GM23248 (cell line): ENCODE measurements at places on chromosomes 7 and 10. TPM values are rescaled to one million over a fixed set of nuclear protein-coding genes. Genes with fewer than 3 reads are reported as not detected.

LRRN3 gene
- total RNA-seq, result 0.25 and 0.43 TPM in 2 replicates

CCDC3 gene
- total RNA-seq, result not detected in 2 replicates

CDC14C gene
- total RNA-seq, result 0.11 TPM in 1 of 2 replicates, not detected in the other

LEP gene
- total RNA-seq, result 0.22 TPM in 1 of 2 replicates, not detected in the other

NANOS1 gene
- under 0.01 and 1.3 TPM in 2 replicates for total RNA-seq

CACNB2 gene
- total RNA-seq, result 0.32 and 3.7 TPM in 2 replicates

AGAP9 gene
- 3.0 and 3.7 TPM in 2 replicates for total RNA-seq

TMEM270 gene
- not detected in 2 replicates for total RNA-seq

OR6V1 gene
- not detected in 2 replicates for total RNA-seq

DNA sequence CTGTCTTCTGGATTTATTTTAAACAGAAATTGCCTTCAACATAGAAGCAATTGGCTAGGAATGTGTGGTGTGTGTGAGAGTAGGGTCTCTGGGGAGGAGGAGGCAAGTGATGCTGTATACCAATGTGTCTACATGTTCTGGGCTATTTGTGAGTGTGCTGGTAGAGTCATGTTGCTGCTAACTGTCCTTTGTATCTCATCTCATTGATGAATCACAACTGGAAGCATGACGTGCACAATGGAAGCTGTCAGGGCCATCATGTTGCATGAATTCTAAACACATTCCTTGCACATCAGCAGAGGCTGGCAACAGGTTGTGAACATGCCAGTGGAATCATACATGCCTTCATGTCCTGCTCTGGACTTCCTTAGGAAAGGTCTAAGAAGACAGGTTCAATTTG is 199.7 kb downstream of the BMPER start:
- DNase-seq, result peak; percentile 45

DNA sequence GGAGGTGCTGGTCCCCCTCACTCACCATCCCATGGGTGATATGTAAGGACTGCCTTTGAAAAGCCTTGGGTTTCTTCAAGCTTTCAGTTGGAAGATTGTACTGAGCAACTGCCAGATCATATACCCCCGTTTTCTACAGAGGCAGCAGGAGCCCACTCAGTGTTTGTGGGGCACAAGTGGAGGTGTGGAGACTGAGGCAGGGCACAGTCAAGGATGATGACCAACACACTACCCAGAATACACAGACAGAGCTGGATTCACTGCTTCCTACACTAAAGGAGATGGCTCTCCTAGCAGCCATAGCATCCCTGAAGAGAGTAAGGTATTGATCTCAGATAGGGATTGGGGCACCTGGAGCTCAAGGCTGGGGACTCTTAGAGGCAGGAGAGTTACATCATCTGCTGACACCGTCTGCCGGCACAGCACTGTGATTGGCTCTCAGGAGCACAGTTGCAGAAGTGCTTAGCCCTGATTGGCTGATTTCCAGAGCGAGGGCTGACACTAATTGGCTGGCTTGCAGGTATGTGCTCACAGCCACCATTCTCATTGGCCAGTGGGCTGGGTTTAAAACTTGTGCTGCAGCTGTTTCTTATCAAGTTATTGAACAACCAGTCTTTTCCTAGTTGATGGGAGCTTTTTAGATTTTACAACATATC is 77.9 kb upstream of the PFKP start:
- no peak for DNase-seq

DNA sequence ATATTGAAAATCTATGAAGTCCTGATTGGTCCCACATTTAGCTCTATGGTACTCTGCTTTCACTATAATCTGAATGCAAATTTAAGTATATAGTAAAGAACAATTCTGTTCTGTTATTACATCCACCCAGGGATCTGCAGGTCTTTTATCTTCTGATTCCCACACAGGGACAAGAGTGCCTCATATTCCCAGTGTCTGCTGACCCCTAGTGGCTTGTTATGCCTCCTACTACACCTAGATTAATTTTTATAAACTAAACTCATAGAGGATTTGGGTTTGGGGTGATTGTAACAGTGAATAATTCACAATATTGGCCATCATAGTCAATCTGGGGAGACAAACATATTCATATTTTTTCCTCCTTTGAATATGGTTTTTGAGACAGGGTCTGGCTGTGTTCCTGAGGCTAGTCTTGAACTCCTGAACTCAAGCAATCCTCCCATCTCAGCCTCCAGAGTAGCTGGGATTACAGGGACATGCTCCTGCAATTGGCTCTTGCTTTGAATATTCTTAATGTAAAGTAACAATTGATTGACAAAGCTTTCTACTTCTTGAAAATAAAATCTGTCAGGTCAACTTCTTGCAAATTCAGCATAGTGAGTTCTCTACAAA is 282.1 kb downstream of the KCND2 start:
- DNase-seq, result peak; percentile 73

GRCh38 chr10:97843281-97843671 is 6.4 kb upstream of the GOLGA7B start:
- peak; percentile 10 for DNase-seq

- DNase-seq, result peak; percentile 7
Observed at GRCh38 chr7:98629001-98629431, 11.9 kb downstream of the NPTX2 start.

DNA sequence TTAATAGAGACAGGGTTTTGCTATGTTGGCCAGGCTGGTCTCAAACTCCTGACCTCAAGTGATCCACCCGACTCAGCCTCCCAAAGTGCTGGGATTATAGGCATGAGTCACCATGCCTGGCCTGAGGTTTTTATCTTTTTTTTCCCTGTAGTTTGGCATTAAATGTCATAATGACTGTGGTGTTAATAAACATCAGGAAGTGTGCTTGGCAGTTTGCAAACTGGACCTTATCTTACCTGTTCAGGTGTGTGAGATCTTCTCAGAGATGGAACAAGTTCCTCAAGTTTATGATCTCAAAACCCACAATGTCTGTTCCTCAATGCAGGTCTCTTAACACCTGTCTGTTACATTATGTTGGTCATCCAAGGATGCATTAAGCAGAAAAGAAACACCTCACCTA is 80.0 kb downstream of the ARID5B start:
- peak; percentile 7 for DNase-seq

GRCh38 chr7:74355091-74355490 is 65.9 kb downstream of the CLIP2 start:
- peak; percentile 86 for DNase-seq

- DNase-seq, result no peak
Observed at GRCh38 chr10:79602953-79603352, 7.8 kb upstream of the SFTPA1 start.

GRCh38 chr7:50774319-50774718 is 8.4 kb downstream of the GRB10 start:
- DNase-seq, result no peak

DNA sequence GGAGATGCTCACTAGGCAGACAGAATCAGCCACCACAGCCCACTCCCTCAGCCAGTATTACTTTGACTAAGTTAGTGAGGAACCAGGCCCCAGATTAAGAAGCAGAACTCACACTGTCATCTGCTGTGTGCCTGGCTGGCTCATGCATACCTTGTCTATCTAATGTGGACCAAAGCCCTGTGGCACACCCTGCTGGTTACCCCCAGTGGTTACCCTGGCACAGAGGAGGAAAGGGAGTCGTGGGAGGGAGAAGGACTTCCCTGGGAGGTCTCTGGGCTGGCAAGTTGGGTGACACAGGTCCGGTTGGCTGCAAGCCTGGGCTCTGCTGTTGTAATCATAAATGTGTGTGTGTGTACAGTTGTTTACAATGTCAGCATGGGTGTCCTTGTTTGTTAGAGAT is 7.5 kb upstream of the SH2D4B start:
- peak; percentile 34 for DNase-seq

DNA sequence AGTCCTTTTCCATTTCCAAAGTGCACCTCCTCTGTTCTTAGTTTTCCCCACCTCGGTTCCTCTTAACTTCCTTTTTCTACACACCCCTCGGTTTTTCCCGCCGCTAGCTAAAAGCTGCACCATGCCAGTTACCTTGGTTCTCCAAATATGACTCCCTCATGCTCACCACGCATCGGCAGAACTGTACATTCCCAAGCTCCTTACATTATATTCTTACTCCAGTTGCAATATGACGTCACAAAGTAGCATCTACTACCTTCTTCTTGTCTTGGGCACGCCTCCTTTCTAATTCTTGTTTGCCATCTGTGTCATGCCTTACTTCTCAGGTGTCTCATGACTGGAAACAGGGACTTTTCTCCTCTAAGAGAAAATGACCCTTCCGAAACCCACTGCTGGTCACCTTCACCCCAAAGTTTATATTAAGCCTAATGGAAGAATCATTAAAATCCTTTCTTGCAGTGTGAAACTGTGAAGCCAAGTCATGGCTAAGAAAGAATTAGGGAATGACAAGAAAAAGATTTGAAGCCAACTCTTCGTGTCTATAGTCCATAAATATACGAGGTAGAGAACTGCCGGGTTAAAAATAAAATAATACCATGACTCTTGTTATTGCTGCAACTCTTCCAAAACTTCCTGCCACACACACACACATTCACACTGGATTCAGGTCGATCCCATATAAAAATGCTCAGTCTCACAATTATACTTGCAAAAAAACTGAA is 1.7 kb downstream of the ESYT2 start:
- DNase-seq, result peak; percentile 62

- peak; percentile 7 for DNase-seq
Observed at GRCh38 chr10:90602862-90603610, 254.8 kb downstream of the HTR7 start.

DNA sequence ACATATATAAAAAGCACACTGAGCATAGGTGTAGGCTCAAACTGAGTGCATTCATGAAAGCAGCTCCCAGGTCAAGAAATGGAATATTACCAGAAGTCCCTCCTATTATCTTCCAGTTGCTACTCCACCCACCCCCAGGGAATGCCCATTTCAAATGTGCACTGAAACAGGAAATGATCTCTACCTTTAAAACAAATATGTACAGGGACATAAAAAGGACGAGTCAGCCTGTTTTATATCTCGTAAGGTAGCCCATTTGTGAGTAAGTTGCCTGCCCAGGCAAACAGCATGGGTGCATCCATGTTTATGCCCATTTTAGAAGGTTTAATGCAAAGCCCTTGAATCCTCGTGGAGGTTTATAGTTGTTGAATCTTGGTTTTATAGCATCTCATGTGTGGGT is 10.4 kb downstream of the FFAR4 start:
- DNase-seq, result no peak

DNA sequence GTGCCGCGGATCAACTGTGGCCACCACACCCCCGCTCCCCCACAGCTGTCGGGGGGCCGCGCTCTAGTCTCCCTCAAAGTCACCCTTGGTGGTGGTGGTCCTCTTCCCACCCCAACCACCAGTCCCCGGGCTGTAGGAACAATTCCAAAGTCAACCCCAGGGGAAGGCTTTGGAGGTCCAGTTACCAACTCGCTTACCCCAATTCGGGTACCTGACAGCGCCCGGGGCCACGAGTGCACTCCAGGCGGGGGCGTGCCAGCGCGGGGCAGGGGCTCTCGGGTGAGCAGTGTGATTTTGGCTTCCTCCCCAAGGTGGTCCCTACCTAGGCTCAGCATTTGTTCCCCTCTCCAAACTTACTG is 584 bp upstream of the ZMIZ1 start:
- DNase-seq, result peak; percentile 55

GRCh38 chr10:42877496-42878030 is 95.0 kb downstream of the BMS1 start:
- no peak for DNase-seq

DNA sequence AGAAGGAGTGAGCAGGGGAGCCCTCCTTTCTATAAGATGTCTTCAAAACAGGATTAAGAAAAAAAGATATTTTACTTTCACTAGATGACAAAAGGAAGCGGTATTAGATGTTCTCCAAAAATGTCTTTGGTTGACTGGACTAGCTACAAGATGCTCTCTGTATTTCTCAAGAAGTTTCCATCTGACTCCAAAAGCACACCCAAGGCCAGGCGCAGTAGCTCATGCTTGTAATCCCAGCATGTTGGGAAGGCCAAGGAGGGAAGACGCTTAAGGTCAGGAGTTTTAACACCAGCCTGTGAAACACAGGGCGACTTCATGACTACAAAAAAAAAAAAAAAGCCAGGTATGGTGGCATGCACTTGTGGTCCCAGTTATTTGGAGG is 84.5 kb downstream of the PIP4K2A start:
- no peak for DNase-seq

GRCh38 chr7:69966766-69967591 is 368.7 kb downstream of the AUTS2 start:
- no peak for DNase-seq

DNA sequence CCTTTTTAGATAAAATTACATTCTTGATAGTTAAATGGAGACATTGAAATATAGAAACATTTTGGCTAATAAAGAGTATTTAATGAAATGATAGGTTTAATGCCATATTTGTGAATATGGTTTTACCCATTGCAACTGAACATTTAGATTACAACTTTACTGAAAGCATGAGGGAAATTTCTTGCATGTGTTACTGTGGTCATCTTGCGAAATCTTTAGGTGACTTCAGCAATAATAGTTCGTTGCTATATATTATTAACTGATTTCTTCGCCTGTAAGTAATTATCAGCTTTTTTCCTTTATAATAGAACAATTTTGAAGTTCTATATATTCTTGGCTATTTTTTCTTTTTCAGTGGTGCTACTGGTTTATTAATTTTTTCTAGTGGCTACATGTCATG is 83.2 kb downstream of the MLLT10 start:
- DNase-seq, result peak; percentile 22

DNA sequence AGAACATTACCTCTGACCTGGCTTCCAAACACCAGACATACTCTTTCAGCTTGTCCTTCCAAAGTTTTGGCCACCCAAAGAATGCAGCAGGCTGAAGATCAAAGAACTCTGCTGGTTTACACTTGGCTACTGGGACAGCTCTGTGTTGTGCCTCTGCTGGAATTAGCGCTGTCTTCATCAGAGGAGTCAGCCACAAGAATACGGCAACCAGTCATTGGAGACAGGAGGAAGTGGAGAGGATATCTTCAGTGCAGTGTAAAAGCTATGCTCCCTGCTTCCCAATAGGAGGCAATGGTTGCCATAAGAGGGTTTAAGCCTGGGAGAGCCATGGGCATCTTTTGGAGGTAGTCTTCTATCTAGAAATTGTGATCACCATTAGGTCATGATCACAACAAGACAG is 126.7 kb upstream of the WNT16 start:
- DNase-seq, result no peak

- DNase-seq, result peak; percentile 82
Observed at GRCh38 chr7:78260826-78261225, 462.3 kb downstream of the PHTF2 start.

DNA sequence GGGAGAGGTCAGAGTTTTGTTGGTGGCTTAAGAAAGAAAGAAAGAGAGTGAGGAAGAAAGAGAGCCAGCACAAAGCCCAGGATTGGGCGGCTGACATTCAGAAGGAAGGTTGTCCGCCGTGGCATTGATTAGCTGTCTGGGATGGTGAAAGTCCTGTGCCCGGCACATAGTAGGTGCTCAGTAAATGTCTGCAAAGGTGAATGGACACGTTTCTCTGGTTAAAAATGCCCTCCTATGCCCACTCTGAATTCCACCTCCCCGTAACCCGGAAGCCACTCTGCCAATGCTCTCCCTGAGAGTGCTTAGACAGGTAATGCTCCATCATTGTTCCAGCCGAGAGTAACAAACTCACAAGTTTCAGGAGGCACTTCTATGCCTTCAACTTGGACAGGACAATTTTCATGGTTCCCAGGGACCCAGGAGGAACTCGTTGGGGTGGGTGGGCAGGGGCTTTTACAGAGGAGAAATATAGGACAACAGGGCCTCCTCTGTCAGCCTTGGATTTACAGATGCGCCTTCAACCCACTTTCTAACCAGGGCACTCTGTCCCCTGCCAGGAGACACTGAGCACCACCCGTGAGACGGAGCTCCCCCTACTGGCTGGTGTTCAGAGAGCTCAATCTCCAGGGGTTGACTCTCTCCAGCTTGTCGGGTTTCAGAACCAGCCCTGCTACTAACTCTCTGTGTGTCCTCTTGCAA is 411.5 kb upstream of the ZMIZ1 start:
- DNase-seq, result peak; percentile 79
